ENCODE measurements at places on chromosomes 5 and 9.
A peak's percentile ranks its signal among the peaks of the same experiment; 100 is the strongest.

GRCh38 chr9:130518943-130519799 lies 60.2 kb upstream of the FUBP3 start:
- no peaks in the 10 kb centered on the region for H3K36me3 ChIP-seq
- peaks cover 3% of the 10 kb centered on the region for H3K27me3 ChIP-seq
- no peak overlapping the region for H3K27ac ChIP-seq
- no peak for DNase-seq
- peaks cover 2% of the 10 kb centered on the region for H3K4me1 ChIP-seq

DNA sequence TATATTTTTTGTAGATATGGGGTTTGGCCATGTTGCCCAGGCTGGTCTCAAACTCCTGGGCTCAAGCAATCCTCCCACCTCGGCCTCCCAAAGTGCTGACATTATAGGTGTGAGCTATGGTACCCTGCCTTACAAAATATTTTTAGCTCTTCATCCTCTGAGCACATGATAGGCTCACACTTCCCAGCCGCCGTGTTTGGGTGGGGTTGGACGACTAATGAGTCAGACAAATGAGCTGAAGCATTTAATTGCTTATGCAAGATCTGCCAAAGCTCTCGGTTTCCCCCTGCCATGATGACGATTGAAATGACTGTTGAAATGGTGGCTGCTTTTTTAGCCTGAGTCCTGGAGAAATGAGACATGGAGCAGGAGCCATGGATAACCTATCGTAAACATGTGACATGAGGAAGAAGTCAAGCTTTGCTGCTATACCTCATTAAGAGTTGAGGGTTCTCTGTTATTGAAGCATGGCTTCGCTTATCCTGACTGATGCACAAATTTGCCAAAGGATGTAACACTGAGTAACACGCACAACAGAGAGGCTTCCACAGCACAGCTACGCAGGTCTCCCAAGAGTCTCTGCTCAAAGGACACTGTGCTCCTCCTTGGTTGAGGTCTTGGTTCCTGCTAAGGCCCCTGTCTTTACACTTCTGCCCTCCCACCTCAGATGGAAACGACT lies 48.2 kb upstream of the GFPT2 start:
- peaks cover 5% of the 10 kb centered on the region for H3K27me3 ChIP-seq
- H3K4me3 ChIP-seq, result no peak overlapping the region
- no peaks in the 10 kb centered on the region for H3K36me3 ChIP-seq
- DNase-seq, result no peak

- no peak overlapping the region for H3K27ac ChIP-seq
- peak; percentile 9 for DNase-seq
- no peak overlapping the region for H3K4me3 ChIP-seq
- H3K36me3 ChIP-seq, result no peaks in the 10 kb centered on the region
- peaks cover 10% of the 10 kb centered on the region for H3K27me3 ChIP-seq
These were observed 152.8 kb upstream of the PAPPA start for GRCh38 chr9:116000748-116001329.

DNA sequence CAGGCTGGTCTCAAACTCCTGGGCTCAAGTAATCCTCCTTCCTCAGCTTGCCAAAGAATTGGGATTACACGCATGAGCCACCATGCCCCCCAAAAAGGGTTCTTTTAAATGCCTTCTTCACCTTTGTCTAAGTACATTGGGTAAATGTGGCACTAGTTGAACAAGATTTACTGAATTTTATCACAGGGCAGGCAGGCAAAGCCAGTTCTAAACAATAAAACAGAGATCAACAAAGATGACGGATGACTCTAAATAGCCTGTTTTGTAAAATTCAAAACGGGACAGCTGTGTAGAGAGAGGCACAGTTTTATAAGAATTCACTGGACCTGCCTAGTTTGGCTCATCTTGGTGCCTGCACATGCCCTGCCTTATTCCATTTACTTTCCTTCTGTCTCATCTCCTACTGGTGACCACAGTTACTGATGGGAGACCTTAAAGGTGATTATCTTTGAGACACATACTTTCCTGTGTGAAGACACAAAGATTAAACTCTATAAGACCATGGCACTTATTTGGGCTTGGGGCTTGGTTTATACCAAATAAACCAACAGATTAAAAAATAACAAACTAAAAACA lies 149.6 kb upstream of the DMRT1 start:
- DNase-seq, result no peak
- no peak overlapping the region for H3K27ac ChIP-seq
- no peak overlapping the region for H3K4me3 ChIP-seq
- H3K36me3 ChIP-seq, result no peaks in the 10 kb centered on the region
- H3K4me1 ChIP-seq, result peaks cover 6% of the 10 kb centered on the region
- no peaks in the 10 kb centered on the region for H3K27me3 ChIP-seq

- no peak overlapping the region for H3K4me3 ChIP-seq
- no peaks in the 10 kb centered on the region for H3K36me3 ChIP-seq
- H3K4me1 ChIP-seq, result no peaks in the 10 kb centered on the region
- peaks cover 2% of the 10 kb centered on the region for H3K27me3 ChIP-seq
- DNase-seq, result no peak
These were observed 175.8 kb upstream of the PLCXD3 start for GRCh38 chr5:41686191-41686590.

DNA sequence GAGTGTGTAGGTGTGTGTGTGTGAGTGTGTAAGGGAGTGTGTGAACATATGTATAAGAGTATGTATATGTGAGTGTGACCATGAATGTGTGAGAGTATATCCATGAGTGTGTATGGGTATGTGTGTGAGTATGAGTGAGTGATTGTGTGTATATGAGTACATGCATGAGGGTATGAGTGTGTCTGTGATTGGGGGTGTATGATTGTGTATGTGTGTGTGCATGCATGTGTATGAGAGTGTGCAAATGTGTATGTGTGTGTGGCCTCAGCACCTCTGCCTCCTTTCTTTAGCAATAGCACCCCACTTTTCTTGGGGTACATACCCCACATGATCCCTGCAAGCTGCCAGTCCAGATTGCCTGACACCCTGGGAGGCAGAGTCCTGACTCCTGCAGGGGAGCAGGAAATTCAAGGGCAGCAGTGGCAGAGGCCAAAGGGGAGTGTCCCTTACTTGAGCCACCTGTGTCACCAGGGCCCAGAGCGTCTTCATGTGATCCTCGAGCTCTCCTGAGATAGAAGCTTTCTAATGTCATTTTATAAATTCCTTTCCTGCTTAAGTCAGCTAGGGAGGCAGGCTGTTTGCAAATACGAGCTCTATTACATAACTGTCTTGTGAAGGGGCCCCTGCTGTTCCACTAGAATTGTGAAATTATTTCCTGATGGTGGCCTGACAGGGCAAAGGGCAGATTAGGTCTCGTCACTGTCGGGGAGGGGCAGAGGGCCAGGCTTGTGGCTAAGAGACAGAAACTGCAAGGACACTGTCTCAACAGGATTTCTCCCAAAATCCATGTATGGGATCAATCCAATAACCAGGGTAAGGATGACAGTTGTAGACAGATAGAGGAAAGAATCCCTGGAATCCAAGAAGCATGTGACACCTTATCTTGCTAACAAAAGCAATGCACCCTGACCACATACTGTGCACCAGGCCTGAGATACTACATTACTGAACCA lies 389.1 kb downstream of the GADD45G start:
- H3K4me1 ChIP-seq, result peaks cover 4% of the 10 kb centered on the region
- H3K27me3 ChIP-seq, result no peaks in the 10 kb centered on the region
- no peak overlapping the region for H3K4me3 ChIP-seq
- no peak for DNase-seq
- no peaks in the 10 kb centered on the region for H3K36me3 ChIP-seq

GRCh38 chr5:102295534-102296177 lies 428 bp downstream of the SLCO4C1 start:
- DNase-seq, result no peak
- H3K4me3 ChIP-seq, result peak overlapping the region; percentile 76
- no peaks in the 10 kb centered on the region for H3K36me3 ChIP-seq
